Gastrocnemius medialis (tissue), 4 donors: ENCODE measurements at places on chromosomes 12 and 14.

- DNase-seq: no peak
Observed at GRCh38 chr14:106837870-106838269, 1311.5 kb downstream of the TMEM121 start.

GRCh38 chr12:41564816-41565215 is 376.7 kb downstream of the PDZRN4 start:
- no peak for DNase-seq

- DNase-seq: no peak
Observed at GRCh38 chr12:50599366-50600095, 94.7 kb downstream of the DIP2B start.

GRCh38 chr12:114674251-114675047 is 9.5 kb downstream of the TBX3 start:
- no peak for DNase-seq

GRCh38 chr12:88367231-88367630 is 213.0 kb downstream of the KITLG start:
- DNase-seq: no peak

GRCh38 chr14:36477266-36477665 is 42.8 kb downstream of the NKX2-1 start:
- no peak for DNase-seq

GRCh38 chr12:75341873-75342272 is 7.4 kb downstream of the GLIPR1L1 start:
- no peak for DNase-seq

- peak; percentile 21 for DNase-seq
Observed at GRCh38 chr12:15001733-15002382, 29.0 kb downstream of the PDE6H start.

GRCh38 chr14:68546839-68547238 is 246.0 kb downstream of the ZFP36L1 start:
- peak; percentile 71 for DNase-seq

GRCh38 chr14:73262427-73263183 is 25.3 kb downstream of the PAPLN start:
- no peak for DNase-seq

GRCh38 chr12:64019101-64019500 is 174.6 kb downstream of the SRGAP1 start:
- DNase-seq: no peak

DNA sequence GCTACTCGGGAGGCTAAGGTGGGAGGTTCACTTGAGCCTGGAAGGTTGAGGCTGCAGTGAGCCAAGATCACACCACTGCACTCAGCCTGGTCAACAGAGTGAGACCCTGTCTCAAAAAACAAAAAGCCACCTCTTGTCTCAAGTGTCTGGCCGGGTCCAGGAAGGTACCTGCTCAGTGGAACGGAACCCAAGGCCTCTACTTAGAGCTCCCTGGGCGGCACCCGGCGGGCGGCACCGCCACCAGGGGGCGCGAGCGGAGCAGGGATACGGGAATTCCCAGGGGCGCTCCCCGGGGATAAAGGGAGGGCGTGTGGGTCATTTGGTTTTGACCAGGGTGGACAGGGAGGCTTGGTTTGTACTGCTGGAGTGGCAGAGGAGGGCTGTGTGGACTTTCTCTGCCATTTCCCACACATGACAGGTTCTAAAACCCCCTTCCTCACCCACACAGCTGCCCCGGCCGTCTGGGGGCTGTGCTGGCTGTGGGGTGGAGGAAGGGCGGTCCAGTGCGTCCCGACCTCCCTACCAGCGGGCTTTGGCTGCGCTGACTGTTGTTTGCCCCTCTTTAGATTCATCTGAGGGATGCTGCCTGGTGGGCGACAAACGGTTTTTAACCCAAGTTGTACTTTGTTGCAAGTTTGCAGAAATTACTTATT is 91.4 kb downstream of the SETD3 start:
- no peak for DNase-seq

GRCh38 chr14:71985538-71986189 is 53.4 kb downstream of the RGS6 start:
- DNase-seq: no peak

GRCh38 chr12:71456316-71456715 is 16.7 kb downstream of the LGR5 start:
- no peak for DNase-seq

DNA sequence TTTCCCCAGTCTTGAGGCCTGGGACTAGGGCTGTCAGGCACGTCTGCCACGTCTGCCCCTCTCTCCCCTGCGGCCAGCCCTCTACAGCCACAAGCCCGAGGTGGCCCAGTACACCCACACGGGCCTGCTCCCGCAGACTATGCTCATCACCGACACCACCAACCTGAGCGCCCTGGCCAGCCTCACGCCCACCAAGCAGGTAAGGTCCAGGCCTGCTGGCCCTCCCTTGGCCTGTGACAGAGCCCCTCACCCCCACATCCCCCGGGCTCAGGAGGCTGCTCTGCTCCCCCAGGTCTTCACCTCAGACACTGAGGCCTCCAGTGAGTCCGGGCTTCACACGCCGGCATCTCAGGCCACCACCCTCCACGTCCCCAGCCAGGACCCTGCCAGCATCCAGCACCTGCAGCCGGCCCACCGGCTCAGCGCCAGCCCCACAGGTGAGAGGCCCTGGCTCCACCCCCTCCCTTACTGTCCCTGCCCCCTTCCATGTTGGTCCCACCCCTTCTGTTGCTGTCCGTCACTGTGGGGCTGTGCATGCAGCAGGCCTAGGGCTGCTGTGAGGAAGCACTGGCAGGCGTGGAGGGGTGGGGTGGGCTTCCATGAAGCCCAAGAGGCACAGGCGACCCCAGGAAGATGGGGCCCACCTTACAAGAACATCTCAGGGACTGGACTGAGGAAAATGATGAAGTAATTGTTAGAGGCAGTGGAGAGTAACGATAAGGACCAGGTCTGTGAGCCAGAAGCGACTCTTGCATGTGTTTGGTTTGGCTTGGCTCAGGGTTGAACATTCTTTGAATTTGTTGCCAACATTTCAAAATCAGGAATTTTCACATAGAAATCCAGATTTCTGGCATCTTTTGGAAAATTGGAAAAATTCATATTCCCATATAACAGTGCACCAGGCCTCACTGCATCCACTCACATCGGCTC is 16.8 kb downstream of the C12orf43 start:
- DNase-seq: no peak

DNA sequence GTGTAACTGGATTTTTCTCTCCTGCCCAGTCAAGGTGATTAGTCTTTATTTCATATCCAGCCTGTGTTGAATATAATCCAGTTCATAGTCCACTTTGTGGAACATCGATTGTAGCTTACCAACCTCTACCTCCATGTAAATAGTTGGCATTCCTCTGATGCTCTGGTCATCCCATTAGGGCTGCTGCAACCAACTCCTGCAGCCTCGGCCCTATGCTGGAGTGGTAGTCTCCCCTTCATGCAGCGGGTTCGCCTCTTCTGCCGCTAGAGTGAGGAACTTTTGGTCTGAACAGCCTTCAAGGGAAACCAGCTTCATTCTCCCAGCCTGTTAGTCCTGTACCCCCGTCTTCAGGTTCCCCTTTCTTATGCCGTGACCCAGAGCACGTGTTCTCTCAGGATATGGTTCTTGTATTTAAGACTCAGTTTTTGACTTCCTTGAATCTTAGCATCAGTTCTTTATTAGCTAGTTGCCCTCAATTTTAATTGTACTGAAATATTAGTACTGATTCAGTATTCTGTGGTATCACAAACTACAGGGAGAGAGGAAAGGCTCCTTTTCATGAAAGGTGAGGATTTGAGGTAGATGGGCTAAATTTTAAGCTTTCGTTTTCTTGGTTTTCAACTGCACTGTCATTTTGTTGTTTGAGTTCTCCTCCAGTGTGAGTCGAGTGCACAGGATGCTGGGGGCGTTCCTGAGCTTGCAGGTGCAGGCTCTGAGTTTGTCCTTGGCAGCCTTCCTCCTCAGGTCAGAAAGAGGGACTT is 33.2 kb downstream of the ZNF664 start:
- no peak for DNase-seq

- no peak for DNase-seq
Observed at GRCh38 chr12:14775636-14775980, 27.7 kb downstream of the WBP11 start.

DNA sequence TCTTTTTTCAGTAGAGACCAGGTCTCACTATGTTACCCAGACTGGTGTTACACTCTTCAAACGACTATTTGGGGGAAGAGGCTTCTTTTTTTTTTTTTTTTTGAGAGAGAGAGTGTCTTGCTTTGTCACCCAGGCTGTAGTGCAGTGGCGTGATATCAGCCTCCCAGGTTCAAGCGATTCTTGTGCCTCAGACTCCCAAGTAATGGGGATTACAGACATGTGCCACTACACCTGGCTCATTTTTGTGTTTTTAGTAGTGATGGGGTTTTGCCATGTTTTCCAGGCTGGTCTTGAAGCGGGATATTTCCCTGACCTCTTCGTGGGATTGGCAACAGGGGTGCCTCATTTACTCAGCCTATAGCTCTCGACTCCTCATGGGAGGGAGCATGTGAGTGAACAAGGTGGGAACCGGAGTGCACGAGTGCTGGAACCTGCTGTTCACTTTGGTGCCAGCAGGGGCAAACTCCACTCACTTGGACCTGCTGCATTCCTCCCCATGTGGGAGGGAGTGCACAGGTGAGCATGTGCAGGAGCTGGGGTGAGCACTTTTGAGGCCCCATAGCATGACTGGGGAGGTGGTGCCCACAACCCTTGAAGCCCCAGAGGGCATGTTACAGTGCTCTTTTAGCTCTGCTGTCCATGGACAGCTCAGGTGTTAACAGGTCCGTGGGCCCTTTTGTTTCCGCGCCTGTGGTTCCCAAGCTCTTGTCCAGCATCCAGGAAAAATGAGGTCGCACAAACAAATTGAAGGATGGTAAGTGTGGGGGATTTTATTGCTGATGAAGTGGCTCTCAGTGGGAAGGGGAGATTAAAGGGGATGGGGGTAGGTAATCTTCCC is 79.1 kb upstream of the HECTD1 start:
- no peak for DNase-seq

DNA sequence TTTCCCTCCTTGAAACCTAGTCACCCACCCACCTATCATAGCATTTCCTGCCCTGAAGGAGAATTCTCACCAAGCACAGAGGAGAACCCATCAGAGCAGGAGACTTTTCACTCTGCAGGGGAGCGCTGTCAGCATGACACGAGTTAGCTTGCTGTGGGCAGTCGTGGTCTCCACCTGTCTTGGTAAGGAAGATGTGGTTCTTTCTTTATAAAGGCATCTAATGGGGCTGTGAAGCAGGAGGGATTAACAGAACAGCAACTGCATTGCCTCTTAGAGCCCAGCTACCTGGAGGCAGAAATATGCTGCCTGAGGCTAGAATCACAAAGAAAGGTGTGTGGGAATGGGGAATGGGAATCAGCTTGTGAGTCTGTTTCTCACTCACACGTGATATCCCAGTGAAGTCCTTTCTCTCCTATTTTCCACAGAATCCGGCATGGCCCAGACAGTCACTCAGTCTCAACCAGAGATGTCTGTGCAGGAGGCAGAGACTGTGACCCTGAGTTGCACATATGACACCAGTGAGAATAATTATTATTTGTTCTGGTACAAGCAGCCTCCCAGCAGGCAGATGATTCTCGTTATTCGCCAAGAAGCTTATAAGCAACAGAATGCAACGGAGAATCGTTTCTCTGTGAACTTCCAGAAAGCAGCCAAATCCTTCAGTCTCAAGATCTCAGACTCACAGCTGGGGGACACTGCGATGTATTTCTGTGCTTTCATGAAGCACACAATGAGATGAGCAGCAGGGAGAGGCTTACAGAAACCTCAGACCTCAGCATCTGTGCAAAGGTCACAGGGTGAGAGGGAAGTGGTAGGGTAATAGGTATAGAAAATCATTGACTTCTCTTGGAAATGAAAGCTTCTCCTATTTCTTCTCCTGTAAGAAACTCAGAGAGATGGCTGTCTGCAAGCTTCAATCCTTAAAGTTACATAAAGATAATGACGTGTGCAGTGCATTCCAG is 316.9 kb downstream of the DAD1 start:
- DNase-seq: no peak

GRCh38 chr12:3980504-3981272 is 107.5 kb upstream of the PARP11 start:
- DNase-seq: no peak

DNA sequence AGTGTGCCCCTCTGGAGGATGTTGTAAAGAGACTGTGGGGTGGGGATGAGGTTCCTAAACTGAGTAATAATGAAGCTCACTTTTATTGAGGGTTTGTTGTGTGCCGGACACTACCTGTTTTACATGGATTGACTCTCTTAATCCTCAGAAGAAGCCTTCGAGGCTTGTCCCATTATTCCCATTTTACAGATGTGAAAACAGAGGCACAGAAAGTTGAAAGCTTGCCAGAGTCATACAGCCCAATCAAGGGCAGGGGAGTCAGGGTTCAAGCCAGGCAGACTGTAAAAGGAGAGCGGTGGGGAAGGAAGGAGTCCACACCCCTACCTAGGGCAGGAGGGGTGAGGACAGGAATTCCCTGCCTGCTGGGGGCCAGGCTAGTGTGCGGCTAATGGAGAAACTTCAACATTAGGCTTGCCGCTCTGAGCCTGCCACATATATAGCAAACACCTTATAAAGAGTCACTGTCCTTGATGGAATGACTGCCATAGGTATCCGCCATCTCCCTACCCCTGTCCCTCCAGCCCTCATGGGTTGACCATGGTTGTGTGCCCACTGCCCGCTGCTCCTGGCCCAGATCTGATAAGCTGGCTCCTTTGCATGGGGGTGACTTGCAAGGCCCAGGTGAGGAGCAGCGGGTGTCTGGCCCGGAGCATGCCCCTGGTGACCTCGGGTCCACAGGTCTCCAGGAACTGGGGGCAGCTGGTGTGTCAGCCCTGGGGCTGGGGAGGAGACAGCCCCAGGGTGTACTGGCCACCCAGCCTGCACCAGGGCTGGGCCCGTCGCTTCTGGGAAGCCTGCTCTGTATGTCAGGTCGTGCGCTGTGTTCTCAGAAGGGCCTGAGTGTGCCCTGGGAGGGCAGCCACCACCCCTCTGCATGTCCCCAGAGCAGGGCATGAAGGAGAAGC is 12.2 kb downstream of the ORAI1 start:
- DNase-seq: no peak

DNA sequence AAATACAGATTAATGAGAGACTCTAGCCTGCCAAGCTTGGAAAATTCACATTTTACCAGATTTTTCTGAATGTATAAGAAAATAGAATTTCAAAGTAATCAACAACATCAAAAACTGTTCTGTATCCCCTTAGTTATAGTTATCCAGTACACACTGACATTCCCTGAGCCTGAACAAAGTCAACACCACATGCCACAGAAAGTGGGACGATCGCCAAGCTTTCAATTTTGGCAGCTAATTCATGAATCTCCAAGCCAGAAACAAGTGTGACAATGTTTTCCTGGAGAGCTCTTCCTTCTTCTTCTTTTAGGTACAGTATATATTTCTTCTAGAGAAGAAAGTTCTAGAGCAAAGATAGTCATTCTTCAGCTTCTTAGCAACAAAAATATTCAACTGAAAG is 290.2 kb downstream of the PRKD1 start:
- DNase-seq: no peak

DNA sequence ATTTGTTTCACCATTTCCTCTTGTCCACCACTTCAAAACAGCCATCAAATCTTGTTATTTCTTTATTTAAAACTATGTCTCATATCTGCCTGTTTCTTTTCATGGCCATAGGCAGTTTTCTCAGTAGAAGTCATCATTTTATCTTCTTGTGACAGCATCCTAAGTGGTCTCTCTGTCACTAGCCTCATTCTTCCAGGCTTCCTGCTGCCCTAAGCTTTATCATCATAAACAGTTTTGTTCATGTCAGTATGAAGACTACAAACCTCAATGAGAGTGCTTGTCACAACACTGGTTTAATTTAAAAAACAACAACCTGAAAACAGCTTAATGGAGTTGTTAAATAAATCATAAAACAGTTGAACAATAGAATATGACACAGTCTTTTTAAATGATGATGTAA is 387.8 kb upstream of the RPL10L start:
- DNase-seq: no peak
